ENCODE measurements at places on chromosomes 1 and 21. TPM values are rescaled to one million over a fixed set of nuclear protein-coding genes. Genes with fewer than 3 reads are reported as not detected.

The KCNE2 gene
- not detected for total RNA-seq

The FMN2 gene
- total RNA-seq, result 150 TPM

The TFAP2E gene
- total RNA-seq, result 1.1 TPM

- DNase-seq, result no peak
Observed at GRCh38 chr1:83626603-83627002, 372.3 kb downstream of the TTLL7 start.

- DNase-seq, result no peak
Observed at GRCh38 chr1:51679435-51679834, 62.5 kb downstream of the OSBPL9 start.

- DNase-seq, result no peak
Observed at GRCh38 chr1:69321311-69321710, 246.4 kb upstream of the LRRC7 start.

DNA sequence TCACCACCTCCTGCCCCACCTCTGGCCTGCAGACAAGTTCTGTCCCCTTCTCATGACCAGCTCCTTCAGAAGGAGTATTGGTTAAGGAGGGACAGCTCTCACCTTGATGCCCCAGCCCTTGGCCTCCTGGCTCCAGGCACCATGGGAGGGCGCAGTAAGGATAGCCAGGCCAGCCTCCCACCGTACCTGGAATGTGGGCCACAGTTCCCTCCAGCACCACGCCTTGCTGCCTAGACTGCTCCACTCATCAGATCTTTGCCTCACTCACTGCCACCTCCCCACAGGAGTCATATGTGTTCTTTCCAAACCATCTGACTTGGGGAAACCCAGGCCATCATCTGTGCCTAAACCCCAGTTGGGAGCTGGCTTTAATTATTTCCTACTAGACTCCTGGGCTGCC, 97.0 kb downstream of the CCDC185 start:
- DNase-seq, result no peak

DNA sequence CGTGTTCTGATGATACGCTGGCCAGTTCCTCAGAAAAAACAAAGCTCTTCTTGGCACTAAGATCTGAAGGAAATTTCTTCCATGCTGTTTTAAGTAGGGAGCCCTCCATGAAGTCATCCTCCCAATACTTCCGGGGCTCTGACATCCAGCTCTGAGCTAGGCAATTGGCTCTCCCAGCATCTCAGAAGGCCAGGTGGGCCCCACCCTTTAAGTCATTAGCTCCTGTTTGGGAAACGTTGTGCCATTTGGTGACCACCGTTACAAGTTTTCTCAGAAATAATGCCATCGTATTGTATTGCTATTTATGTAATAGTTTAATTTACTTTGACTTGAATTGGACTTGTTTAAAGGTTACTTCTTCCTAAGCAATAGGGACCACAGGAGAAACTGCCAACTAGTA, 130.3 kb upstream of the EDN2 start:
- DNase-seq, result no peak

DNA sequence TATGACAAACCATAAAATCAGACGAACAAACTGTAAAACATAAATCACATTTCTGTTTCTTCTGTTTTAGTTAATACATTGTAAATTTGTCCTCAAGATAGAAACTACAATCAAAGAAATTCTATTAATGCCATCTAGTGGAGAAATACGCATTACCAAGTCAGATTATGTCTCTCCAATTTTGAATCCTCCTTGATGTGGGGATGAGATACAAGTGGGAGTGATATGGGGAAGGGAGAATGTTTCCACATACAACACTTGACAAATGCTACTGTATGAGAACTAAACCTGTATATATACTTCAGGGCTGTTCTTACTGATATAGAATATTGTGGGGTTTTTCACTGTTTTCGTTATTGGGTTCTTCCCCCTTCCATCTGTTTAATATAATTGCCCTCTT, 2.6 kb downstream of the HFM1 start:
- DNase-seq, result no peak

All from glutamatergic neuron (in vitro differentiated cells).